ENCODE measurements at places on chromosomes 3 and 15.
A peak's percentile ranks its signal among the peaks of the same experiment; 100 is the strongest.

- DNase-seq: no peak
Measured at GRCh38 chr3:178699810-178700209, 163.6 kb downstream of the KCNMB2 start.

GRCh38 chr3:156702367-156702766, 28.0 kb downstream of the TIPARP start:
- DNase-seq: no peak

- no peak for DNase-seq
Measured at GRCh38 chr15:82133251-82133650, 87.4 kb upstream of the MEX3B start.

DNA sequence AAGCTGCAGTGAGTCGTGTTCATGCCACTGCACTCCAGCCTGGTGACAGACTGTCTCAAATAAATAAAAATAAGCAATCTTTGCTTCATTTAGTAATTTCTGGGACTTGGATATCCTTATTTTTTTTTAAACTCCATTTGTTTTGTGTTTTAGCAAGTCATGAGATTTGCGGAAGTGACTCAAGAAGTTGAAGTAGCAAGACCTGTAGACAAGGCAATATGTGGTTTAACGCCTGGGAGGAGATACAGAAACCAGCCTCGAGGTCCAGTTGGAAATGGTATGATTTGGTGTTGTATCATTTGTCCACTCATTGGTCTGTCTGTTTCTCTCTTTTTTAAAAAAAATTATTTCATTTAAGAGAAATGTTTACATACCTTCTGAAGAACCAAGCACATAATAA, 16.6 kb upstream of the RPLP1 start:
- no peak for DNase-seq

GRCh38 chr3:23865595-23866396, 51.0 kb downstream of the NKIRAS1 start:
- DNase-seq: no peak

- no peak for DNase-seq
Measured at GRCh38 chr15:84818261-84819131, 1.3 kb downstream of the ALPK3 start.

GRCh38 chr3:17155951-17156350, 271.2 kb downstream of the PLCL2 start:
- DNase-seq: no peak

GRCh38 chr15:75163150-75163564, 38.5 kb upstream of the C15orf39 start:
- no peak for DNase-seq

- DNase-seq: no peak
Measured at GRCh38 chr3:138774529-138775253, 60.0 kb downstream of the PIK3CB start.

GRCh38 chr3:49840388-49840787, 16.0 kb downstream of the TRAIP start:
- DNase-seq: no peak

GRCh38 chr3:124840331-124840730, 46.8 kb downstream of the ITGB5 start:
- no peak for DNase-seq

DNA sequence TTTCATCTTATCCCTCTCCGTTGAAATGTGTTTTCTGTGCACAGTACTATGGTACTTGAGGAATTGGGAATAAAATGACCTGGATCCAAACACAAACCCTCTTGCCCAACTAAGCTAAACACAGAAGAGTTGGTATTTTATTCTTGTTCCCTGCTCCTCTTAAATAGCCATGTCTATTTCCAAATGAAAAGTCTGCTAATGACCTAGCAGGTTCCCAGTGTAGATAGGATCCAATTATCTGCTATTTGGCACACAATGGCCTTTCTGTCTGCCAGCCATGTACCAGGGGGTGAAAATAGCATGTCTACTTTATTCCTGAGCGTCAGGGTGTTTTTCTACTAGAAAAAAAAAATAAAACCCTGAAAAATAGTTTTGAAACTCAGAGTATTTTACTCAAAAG, 657.0 kb upstream of the NAALADL2 start:
- DNase-seq: no peak

DNA sequence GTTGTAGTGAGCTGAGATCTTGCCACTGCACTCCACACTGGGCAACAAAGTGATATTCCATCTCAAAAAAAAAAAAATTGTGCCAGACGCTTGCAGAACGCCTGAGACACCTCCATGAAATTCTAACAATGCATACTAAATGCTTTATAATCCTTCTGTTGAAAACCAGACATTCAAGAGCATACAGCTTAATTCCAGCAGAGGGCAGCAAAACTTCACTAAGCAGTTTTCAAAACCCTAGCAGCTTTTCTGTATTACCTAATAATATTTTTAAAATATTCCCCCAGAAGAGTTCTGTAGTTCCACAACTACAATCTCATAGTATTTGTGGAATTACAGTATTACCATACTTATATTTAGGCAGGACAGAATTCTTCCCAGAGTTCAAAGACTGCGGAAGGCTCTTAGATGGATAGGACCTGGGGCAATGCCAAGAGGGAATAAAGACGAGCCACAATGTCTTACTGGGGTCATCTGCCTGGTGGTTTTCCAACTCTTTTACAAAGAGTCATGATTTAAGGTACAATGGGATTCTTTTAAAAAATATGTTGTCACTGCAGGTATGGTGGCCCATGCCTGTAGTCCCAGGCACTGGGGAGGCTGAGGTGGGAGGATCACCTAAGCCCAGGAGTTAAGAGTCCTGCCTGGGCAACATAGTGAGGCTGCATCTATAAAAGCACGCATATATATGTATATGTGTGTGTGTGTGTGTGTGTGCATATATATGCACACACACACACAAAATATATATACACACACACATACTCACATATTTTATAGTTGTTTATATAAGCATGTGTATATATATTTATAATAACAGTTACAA, 19.6 kb upstream of the TASOR start:
- DNase-seq: peak; percentile 36

DNA sequence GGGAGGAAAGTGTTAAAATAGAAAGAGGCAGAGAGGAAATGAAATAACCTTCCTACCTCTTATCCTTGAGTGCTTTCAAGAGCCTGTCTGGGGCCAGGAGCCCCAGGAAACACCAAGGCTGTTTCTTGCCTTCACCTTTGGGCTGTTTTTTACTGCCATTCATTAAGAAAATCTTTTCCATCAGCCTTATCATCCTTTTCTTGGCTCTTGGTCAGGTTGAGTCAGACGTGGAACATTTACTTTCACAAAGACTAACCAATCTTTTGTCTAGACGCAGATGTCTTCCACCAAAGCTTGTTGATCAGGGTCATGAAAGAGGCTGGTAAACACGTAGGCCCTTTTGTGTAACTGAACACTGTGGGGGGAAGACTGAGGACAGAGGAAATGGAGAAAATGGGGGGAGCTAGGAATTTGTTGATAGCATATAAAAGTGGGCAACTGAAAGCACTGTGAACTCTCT, 151.0 kb upstream of the THBS1 start:
- no peak for DNase-seq

DNA sequence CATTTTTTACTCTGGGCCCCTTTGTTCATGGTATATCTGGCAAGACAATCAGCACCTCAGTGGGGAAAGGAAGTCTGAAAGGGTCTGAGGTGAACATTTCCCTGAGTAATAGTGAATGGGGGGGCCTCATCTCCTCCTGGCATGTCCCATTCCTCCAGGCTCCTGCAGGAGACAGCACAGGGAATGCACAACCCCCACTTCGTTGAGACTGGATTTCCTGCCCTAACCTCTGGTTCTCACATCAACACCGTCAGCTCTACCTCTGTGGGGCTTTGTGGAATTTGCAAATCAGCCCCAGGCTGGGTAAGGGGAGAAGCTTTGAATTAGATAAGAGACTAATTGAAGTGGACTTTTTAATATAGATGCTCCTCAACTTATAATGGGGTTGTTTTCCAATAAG, 168.3 kb upstream of the TRIM42 start:
- DNase-seq: no peak

DNA sequence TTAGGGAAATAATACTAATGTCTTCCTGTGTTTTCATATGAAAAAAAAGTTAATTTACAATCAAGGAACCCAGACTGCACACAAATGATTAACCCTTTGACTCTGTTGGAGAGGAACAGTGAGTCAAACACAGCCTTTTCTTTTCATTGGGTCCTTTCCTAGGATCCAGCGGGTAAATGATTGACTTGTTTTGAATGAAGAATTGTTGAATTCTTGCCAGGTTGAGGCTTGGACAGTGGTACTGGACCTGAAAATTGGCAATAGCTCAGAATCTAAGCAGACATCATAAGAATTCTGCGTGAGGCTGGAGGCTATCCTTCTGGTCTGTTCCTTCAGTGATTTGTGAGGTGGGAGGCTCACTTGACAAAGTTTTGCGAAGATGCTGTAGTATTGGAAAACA, 143.0 kb downstream of the RYR3 start:
- DNase-seq: no peak

GRCh38 chr15:54083991-54084390, 105.8 kb downstream of the UNC13C start:
- no peak for DNase-seq

DNA sequence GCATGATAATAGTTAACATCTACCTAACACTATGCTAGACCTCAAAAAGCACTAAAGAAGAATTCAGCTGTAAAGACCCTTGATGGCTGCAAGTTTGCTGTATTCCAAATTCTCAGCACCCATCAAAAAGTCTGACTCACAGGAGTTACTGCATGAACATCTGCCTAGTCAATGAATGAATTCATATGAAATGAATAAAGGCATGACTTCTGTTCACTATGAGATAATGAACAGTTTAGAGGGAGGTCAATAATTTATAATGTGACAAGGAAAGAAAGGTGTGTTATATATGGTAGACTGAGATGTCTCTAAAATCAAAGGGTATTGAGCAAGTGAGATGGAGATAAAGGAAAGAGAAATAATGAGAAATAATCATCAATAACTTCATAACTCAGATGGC, 508.2 kb upstream of the TGFBR2 start:
- DNase-seq: no peak

DNA sequence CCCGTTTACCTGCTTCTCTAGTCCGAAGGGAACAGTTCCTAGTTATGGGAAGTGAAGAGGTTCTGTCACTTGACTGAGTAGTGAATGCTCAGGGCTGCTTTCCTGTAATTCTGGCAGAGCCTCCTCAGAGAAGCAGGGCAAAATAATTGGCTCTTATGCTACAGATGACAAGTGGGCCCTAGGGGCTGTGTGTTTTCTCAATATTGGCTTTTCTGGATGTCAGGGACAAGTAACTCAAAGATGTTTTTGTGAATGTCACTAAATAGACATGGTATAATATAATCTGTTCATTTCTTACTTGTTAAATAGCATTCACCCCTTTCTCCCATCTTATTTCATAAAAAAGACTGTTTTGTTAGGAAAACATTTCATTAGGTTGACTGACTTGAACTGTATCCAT, 40.1 kb downstream of the SGO1 start:
- no peak for DNase-seq

- no peak for DNase-seq
Measured at GRCh38 chr15:78415284-78415683, 22.7 kb upstream of the IREB2 start.

GRCh38 chr3:53939813-53940212, 48.2 kb upstream of the SELENOK start:
- no peak for DNase-seq

- DNase-seq: no peak
Measured at GRCh38 chr3:182979103-182979673, 1.1 kb downstream of the DCUN1D1 start.

DNA sequence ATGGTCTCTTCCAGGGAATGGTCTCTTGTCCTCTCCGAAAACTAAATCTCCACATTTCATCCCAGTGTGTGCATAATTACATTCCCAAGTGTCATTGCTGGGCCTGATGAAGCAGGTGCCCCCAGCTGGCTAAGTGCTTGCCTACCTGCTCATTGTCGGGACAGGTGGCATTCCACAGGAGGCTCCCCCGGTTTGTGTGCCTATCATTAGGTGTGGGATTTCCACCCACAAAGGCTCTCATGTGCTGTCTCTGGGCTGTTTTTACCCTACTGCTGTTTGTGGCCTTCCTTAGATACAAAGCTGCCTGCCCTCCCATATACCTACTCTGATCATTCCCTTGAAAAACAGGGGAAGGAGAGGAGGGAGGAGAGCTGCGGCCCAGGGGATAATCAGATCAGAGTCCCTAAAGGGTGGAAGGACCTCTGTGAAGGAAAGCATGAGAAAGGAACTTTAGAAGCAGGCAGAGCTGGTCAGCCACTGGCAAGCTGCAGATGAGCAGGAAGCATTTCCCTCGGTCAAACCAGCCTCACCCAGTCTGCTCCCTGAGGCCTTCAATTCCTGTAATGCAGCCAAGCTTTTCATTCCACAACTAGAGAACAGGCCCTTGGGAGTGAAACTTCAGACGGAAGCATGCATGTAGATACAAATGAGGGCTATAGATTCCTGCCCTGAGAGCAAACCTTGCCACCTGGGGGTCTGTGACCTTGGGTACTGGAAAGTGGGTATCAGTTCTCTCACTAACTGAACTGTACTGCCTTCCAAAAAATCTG, 60.7 kb upstream of the HEG1 start:
- DNase-seq: no peak

DNA sequence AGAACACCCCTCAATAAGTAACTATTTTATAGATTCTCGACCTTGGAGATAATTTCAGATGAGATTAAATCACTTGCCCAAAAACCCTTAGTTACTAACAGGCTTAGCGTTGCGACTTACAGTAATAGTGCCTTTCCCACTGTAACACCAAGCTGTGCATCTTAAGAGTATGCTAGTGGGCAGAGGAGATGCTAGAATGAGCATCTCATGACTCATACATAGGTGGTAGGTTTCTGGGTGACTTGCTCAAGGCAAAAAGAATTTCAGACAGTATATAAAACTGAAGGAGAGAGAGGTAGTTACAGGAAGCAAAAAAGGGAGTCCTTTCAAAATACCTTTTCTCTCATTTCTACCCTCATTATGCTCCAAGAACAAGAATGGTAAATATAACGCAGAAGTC, 3.9 kb downstream of the KATNBL1 start:
- no peak for DNase-seq

DNA sequence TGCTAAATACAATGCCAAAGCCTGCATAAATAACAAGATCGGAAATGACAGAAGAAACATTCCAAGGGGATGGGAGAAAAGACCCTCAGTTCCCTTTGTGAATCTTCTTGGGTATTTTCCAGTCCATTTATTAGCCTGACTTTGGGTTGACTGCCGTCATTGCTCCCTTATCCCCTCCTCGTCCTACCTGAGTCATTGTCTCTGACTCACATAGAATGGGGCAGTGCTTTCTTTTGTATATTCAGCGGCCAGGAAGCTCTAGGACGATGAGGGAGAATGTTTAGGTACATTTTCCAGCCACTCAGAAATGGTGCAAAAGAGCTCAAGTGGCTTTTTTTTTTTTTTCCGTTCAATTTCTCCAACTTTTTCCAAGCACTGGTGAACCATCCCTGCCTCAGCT, 71.6 kb downstream of the KAT2B start:
- DNase-seq: no peak

GRCh38 chr3:136075811-136076210, 110.3 kb downstream of the PPP2R3A start:
- DNase-seq: no peak

DNA sequence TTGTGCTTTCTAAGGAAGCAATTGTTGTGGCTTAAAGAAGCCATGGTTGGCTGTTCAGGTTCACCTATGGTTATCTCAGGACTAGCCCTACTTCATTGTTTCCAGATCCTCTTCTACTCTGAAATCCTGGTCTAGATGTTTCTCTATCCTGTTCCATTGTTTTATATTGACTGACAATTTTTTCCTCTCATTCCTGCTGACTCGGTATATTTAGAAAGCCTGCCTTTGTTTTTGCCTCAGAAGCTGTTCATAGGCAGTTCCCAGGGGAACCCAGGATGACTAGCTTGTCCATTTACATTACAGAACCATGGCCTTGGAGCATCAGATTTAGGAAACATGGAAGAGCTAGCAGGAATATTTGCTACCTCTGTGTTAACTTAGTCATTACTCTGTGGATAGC, 64.0 kb downstream of the SLC9C1 start:
- DNase-seq: no peak
